Epithelial cell of proximal tubule (primary cell): ENCODE measurements at places on chromosomes 6 and 20.

DNA sequence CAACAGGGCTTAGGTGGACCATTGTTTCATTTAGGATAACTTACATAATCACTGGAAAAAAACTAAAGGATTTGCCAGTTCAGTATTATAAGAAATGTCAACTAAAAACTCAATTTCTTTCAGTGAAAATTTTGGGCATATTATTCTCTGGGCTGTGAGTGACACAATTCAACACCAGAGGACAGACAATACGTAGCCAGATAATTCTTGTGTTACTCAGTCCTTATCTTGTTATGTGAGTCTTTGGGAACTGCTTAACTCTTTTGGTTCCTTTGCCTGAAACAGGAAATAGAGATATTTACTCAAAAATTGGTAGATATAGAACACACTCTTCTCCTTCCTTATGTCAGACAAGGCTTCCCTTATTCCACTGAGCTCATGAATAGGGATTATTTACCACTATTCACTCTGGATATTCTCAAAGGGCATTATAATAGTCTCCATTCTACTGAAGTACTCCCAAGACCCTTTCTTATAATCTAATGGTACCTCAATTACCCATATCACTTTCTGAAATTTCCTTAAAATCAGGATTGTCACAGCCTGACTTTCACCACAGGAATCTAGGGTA lies 4.9 kb upstream of the BEND6 start:
- DNase-seq: no peak

- no peak for DNase-seq
Measured at GRCh38 chr6:146770275-146770964, 171.6 kb downstream of the ADGB start.

DNA sequence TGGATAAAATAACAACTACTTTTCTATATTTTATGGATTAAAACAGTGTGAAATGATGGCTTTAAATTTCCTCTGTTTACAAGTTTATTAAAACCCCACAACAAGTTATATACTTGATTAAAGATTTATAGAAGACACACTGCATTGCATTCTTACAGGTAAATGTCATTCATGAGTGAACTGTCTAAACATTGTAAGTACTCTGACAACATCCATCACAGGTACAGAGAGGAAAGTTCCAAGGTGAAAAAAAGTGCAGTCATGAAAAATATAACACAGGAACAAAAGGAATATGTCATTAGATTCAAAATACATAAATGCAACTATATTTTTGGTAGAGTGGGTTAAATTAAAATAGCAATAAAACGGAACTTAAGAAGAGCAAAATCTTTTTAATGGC lies 156.9 kb downstream of the KHDRBS2 start:
- no peak for DNase-seq

GRCh38 chr20:33704197-33704924 lies 15.7 kb downstream of the PXMP4 start:
- DNase-seq: no peak

- DNase-seq: peak; percentile 45
Measured at GRCh38 chr20:58623579-58624473, 27.3 kb upstream of the STX16 start.

DNA sequence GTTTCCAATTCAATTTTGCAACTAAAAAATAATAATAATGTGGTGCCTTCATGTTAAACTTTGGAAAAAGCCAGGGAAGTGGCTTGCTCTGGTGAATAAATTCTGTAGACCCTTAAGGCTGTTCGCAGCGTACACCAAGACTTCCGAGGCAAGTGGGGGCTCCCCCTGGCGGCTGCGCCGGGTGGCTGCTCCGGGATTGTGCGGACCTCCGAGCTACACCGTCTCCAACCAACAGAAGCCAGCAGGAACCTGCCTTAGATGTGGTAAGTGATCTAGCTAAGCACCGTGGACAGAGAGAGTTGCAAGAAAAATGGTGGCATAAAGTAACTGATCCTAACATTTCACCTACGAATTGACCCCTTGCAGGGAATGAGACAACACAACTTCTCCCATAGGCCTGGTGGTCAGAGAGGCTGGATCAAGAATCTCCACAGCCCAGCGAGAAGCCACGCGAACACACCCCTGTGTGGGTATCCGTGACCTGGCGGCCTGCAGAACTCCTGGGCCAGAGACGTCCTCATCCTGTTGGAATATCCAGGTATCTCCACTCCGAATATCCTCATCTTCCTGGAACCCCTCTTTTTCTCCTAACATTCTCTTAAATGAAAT lies 69.6 kb downstream of the TBXT start:
- DNase-seq: no peak

- DNase-seq: peak; percentile 9
Measured at GRCh38 chr6:44386929-44387345, 569 bp upstream of the CDC5L start.

- DNase-seq: no peak
Measured at GRCh38 chr6:138393871-138394783, 9.9 kb upstream of the HEBP2 start.

GRCh38 chr6:32700391-32701040 lies 34.1 kb upstream of the HLA-DQB1 start:
- DNase-seq: peak; percentile 22

- no peak for DNase-seq
Measured at GRCh38 chr20:9348316-9348715, 166.1 kb upstream of the LAMP5 start.

- DNase-seq: no peak
Measured at GRCh38 chr6:925656-926213, 232.8 kb upstream of the EXOC2 start.

DNA sequence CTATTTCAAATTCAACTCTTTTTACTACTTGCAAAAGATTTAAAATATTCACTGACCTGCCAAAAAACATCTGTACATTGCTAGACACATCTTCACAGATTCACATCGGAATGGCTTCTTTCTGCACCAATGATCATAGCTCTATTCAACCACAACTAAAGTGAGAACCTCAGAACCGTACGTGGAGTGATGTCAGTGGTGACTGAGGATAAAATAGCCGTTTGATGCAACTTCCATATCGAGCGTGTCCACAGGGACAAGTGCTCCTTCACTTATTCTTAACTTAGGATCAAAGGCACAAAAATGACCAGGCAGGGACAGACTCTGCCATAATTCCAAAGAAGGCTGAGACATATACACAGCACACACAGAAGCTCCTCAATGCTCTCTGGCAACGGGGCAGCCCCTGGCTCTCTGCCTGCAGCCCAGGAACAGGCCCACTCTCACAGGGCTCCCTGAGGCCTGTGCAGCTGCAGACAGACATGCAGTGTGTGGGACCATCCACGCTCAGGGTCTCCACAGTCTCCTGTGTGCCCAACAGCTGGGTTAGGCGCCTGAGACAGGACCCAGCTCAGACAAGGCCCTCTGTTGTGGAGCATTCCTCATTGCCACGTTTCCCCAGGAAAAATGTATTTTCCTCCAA lies 22.8 kb downstream of the FYN start:
- DNase-seq: no peak

- no peak for DNase-seq
Measured at GRCh38 chr6:41186031-41186562, 14.9 kb downstream of the TREML2 start.

DNA sequence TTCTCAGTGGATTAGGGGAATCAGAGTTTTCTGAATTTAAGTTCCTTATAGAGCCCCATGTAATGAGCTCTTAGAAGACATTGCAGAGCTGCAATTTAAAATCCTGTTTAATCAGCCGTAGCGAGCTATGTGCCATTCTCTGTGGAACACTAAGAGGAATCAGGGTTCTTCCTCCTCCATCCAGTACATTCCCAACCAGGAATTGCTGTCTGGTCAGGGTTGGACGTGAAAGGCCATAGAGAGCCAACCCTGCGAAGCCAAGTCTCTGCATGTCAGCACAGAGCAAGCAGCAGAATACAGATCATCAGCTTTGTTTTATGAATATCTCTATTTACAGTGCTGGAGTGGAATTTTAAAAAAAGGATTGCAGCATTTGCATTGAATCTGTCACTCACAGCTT lies 366.0 kb downstream of the LAMA2 start:
- DNase-seq: no peak

- no peak for DNase-seq
Measured at GRCh38 chr6:73030257-73030656, 195.0 kb downstream of the KHDC1L start.

DNA sequence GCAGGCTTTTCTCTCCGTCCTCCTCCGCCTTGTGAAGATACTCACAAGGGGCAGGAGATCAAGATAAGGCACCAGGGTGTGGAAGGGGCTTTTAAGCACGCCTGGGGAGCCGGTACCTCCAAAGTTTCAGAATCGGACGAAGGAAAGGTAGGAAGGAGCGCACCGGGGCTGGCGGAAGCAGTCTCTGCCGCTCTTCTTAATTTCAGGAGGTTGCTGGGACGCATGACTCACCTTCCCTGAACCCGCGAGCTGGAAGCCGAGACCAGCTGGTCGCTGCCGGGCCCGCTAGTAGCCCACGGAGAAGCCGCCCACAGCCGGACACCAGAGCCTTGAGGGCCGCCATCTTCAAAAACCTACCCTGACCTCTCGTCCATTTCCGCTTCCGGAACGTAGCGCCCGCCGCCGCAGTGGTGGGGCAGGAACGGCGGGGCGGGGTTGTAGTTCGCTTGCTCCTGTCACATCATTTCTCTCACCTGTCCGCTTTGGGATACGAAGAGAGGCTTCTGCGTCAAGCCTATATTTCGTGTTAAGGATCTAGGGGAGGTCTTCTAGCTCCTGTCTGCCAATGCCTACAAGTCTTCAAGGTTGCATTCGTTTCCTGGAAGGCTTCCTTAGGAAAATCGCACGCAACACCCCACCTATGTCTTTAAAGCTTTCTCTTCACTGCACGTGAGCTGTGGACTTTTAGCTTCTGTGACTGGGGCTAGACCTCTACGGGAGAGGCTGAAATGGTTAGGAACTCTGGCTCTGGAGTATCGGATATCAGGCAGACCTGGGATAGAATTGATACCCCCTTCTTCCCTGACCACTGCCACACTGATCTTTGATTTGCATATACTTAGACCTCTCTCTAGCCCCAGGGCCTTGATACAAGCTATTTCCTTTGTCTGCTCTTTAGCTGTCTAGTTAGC lies at the start of gene MRPS18A:
Gene MRPS18A (minus strand): TSS at position 355 of the 911 bp plus-strand sequence. CDS start 12 bp downstream, at position 343.
- DNase-seq: no peak
